ENCODE measurements at places on chromosomes 6 and 20.

- DNase-seq: no peak
Measured at GRCh38 chr6:23175391-23175790, 606.0 kb downstream of the HDGFL1 start.

GRCh38 chr6:52399511-52400312 lies 20.4 kb upstream of the EFHC1 start:
- peak; percentile 36 for DNase-seq

GRCh38 chr6:140850438-140850837 lies 1282.3 kb upstream of the GJE1 start:
- no peak for DNase-seq

- DNase-seq: no peak
Measured at GRCh38 chr20:53786071-53786444, 192.4 kb upstream of the ZNF217 start.

DNA sequence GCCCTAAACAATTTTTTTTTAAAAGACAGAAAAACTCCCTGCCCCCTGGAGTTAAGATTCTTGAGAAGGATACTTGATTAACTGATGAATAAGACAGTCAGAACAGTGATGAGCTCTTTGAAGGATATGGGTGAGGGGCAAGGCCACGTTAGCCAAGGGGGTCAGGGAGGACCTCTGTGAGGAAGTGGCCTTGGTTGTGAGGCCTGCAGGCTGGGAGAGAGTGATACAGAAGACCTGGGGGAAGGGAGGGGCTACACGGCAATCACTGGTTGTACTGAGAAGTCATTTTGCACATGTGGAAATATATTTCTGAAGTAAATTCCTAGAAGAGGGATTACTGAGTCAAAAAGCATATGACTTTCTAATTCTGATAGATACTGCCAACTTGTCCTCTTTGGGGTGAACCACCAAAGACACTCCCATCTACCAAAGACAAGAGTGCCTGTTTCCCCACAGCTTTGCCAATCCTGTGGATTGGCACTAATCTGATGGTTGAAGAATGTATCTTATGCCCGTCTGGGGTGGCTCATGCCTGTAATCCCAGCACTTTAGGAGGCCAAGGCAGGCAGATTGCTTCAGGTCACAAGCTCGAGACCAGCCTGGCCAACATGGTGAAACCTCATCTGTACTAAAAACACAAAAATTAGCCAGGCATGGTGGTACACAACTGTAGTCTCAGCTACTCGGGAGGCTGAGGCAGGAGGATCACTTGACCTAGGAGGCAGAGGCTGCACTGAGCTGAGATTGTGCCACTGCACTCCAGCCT lies 22.3 kb upstream of the BCAS4 start:
- no peak for DNase-seq

GRCh38 chr20:18014411-18014810 lies 43.3 kb downstream of the OVOL2 start:
- no peak for DNase-seq

GRCh38 chr6:85406641-85407075 lies 43.2 kb upstream of the NT5E start:
- DNase-seq: no peak

DNA sequence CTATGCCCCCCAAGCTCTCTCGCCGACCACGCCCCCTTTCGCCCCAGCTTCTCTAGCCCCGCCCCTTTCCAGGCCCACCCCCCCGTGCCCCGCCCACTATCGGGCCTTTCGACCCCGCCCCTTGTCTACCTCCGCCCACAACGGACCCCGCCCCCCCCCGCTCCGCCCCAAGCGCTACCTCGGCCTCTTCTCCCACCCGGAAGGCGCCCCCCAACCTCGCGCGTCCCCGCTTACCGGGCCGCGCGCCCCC lies 200 bp downstream of the ZBTB22 start:
- peak; percentile 84 for DNase-seq

GRCh38 chr6:170224694-170225660 lies 65.9 kb downstream of the DLL1 start:
- no peak for DNase-seq

DNA sequence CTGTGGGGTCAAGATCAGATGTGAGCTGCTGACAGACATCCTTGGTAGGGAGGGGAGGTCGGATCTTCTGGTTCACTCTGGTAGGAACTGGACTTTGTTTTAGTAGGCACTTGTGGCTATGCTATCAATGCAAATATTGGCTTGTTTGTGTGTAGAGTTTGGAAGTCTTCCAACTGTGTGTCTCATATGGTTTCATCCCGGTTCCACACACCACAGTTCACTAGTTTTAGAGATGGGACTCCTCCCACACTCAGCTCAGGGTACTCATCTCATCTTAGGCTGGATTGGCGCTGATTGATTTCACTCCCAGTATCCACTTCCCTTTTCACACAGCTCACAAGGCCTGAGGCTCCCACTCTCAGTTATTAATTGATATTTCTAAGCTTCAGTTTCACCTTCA lies 161.3 kb downstream of the THBS2 start:
- DNase-seq: no peak

GRCh38 chr6:34592208-34592952 lies 36.3 kb upstream of the SPDEF start:
- DNase-seq: no peak

GRCh38 chr20:51545515-51545914 lies 3.0 kb upstream of the NFATC2 start:
- no peak for DNase-seq

DNA sequence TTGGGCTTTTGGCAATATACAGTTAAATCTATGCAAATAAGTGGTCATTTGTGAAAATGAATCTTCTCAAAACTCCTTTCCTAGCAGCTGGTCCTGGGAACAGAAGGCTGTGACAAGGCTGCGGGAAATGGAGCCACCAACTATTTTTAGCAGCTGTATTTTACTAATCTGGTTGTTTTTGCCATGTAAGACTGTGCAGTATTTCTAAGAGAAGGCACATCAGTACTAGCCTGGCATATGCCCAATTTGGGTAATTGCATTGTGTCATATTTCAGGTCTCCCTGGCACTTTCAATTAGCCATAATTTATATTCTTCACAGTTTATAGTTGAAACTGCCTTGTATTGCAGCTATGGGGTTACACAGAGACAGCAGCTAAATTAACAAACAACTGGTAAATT lies 109.6 kb downstream of the MANEA start:
- DNase-seq: no peak

DNA sequence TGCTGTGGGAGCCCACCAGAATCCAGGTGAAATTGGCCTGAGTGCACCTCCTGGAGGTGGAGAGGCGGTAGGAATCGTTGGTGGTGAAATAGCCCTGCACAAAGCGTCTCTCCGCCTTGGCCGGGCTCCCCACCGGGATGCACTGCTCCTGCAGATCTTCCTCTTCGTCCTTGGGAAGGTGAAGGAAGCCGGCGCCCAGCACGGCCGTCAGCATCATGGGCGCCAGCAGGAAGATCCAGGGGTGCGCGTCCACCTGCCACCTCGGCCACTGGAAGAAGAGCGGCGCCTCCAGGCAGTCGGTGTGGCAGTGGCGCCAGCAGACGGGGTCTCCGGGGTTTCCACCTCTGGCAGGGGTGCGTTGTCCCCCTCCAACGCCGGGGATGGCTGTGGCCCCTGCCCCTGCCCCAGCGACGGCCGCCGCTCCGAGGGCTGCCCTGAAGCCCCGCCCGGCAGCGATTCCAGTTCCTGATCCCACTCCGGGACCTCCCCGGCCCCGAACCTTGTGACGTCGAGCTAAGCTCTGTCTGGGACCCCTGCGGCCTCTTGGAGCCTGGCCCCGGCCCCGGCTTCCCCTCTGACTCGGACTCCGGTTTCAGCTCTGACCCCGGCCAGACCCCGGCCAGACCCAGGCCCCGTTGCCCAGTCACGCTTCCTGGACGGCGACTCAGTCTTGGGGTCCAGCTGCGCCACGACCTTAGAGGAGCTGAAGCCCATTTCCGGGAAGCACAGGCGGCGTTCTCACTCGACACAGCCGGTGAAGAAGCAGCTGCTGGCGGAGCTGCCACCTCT lies 91.9 kb downstream of the CD164 start:
- no peak for DNase-seq

DNA sequence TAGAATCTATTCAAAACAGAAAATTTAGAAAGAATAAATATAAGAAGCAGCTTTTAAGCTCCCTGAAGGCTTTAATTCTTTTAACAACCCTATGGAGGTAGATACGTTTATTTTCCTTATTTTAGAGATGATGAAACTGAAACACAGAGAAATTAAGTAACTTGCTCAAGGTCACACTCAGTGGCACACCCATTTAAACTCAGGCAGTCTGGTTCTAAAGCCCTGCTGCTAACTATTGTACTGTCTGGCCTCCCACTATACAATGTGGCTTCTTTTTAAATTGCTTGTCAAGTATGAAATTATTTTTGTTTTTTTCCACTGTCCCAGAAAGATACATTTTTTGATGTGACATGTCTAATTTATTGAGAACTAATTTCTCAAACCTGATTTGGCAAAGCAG lies 55.7 kb downstream of the FAM217A start:
- no peak for DNase-seq
